ENCODE measurements at places on chromosomes 6 and 20. TPM values are rescaled to one million over a fixed set of nuclear protein-coding genes. Genes with fewer than 3 reads are reported as not detected.

DNA sequence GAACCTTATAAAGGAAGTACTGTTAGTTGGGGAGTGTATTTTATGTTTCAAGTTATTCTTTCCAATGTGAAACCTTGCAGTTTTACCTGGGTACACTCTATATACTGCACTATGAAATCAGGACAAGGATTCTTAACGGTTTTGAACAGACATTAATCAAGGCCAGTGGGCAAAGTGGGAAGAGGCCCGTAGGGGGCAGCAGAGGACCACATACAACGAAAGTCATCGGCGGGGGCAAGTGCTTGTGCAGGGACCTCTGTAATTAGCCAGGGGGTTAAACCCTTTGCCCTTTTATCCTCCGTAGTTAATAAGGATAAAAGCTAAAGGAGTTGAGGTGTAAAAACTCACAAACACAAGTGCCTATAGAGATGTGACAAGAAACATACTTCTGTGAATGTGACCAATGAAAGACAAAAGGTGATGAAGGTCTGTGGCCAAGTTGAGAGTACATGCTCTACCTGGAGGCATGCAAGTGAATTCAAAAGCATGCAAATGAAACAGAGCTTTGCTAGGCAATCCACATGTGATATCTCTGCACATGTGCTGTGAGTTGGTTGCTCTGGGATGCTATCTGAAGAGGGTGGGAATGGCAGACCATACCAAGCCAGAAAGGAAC is 392.7 kb upstream of the MAN1A1 start:
- peak; percentile 54 for DNase-seq

DNA sequence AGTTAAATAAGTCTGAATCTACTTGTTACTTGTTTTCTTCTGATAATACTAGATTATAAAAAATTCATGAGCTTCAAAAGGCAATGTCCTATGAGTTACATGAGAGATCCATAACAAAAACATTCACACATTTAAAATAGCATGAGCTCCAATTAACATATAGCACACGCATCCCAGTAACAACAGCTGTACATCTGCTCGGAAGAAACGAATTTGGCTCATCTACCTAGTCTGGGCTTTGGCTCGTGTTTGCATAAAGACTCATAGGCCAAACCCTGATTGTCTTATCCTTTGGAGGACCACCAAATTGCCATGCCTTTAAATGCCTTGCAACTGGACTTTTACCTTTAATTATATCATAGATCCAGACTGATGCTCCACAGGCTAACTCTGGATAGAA is 259.7 kb upstream of the CHD6 start:
- DNase-seq, result no peak

The C6orf62 gene
- total RNA-seq, result 67.0 TPM

DNA sequence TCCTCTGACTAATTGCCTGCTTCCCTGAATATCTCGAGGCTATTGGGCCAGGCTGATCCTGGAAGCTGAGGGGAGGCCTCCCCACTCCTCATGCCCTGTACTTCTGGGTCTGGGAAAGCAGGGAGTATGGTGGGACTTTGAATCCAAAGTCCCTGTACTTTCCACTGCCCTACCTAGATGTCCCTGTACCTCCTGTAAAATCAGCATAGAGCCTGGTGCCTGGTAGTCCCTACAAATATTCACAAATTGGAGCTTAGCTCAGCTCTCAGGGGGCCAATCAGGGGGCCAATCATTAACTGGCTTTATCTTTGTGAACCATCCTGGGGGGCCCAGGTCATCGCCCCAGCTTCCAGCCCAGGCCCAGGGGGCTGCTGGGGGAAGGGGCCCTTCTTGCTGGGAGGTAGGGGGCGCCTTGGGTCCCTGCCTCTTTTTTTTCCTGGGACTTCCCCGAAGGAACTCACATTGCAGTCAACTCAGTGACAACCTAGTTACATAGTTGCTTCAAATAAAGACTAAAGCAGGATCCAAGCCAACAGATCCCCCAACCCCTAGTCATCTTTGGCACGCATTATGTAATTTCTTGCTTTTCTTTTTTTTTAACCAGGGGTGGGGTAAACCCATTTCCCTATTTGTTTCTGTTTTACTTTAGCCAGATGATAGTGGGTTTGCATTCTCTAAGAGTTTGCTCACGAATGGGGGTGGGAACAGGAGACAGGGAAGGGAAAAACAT is 6.9 kb upstream of the VEGFA start:
- DNase-seq, result no peak

DNA sequence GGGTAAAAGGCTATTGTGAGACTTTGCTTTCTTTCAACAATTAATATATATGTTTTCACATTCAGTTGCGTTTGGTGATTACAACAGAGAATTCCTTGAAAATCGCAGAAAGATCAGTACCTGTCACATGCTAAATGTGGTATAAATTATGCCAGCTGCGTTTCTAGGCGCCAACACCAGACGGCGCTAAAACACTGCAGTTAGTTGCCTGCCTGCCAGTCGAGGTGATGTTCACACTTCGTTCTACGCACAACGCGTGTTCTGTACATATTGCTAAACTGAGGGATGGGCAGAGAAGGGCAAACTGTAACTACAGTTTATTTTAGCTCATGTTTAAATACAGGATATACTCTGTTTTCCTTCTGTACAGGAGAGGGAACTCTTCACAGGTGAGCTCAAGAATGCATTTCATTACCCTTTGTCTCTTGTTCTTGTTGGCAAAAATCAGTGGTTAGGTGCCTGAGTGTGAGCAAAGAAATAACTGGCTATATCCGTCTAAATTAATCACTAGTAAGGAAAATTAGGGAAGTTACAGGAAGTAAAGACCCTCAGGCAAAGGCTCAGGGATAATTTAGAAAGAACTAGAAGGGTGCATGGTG is 100.1 kb upstream of the RGS17 start:
- DNase-seq, result peak; percentile 28

DNA sequence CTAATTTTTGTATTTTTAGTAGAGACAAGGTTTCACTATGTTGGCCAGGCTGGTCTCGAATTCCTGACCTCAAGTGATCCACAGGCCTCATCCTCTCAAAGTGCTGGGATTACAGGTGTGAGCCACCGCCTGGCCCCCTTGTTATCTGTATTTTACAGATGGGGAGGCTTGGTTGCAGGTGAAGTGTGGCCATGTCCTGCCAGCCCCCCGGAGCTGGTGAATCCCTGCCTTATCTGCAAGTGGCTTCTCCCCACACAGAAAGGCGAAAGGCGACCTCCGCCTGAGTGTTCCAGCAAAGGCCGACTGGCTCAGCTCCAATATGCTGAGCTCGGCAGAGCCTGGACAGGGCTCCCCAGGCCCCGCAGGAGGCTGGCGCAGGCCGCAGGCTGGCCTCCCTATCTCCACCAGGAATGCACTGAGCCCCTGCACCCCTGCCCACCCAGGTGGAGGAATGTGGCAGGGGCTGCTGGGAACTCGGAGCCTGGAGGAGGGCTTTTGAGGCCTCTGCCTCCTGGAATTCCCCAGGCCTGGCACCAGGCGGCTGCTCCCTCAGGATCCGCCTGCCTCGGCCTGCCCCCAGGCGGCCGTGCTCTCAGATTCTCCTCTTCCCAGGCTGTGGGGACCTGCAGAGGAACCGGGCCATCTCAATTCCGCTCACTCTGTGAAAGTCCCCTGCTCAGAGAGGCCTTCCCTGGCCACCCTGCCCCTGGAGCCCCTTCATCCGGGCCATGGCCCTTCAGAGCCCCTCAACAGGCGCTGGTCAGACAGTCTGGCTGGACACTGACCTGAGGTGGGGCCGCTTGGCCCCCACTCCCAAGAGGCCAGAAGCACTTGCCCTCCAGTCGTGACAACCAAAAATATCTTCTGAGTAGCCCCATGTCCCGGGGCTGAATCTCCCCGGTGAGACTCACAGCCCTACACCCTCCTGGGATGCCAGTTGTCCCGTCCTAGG is 9.3 kb upstream of the LAMA5 start:
- peak; percentile 68 for DNase-seq

The SLC22A2 gene
- not detected for total RNA-seq

GRCh38 chr6:45648262-45648620 is 270.5 kb upstream of the SUPT3H start:
- no peak for DNase-seq

DNA sequence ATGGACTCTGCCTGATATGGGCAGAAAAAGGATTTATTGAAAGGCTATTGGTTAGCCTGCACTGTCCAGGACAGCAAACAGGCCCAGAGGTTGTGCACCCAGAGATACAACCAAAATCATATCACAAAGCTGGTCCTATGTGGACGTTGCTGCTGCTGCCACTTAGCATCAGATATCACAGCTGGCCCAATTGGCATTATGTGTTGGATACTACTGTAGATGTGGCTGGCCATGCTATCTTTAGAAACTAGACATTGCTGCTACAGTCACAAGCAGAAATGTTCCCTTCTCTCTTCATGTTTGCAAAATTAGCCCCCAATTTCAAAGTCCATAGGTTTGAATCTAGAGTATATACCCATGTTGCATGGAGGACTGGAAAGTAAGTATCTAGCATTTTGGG is 42.2 kb upstream of the CEP85L start:
- no peak for DNase-seq

GRCh38 chr6:117495869-117496268 is 13.4 kb downstream of the DCBLD1 start:
- no peak for DNase-seq

DNA sequence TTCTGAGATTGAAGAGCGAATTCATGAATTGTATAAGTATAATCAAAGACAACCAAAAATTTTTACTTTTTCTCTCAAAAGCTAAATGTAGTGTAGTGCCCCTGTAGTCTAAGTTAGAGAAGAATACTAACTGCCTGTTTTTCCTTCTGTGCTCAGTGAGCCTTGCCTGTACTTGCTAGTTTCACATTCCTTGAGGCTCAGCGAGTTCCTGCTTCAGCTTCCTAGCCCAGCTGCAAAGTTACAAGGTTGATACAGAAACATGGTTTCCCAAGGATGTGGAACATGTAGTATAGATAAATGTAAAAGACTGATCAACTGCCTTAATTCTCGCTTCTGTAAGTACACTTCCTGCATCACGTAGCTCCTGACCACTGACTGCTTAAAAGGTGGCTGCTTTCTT is 33.1 kb upstream of the SEC63 start:
- no peak for DNase-seq

- DNase-seq, result no peak
Measured at GRCh38 chr6:157494132-157494710, 113.2 kb downstream of the ZDHHC14 start.

GRCh38 chr6:137811121-137811915 is 55.7 kb upstream of the TNFAIP3 start:
- peak; percentile 61 for DNase-seq

DNA sequence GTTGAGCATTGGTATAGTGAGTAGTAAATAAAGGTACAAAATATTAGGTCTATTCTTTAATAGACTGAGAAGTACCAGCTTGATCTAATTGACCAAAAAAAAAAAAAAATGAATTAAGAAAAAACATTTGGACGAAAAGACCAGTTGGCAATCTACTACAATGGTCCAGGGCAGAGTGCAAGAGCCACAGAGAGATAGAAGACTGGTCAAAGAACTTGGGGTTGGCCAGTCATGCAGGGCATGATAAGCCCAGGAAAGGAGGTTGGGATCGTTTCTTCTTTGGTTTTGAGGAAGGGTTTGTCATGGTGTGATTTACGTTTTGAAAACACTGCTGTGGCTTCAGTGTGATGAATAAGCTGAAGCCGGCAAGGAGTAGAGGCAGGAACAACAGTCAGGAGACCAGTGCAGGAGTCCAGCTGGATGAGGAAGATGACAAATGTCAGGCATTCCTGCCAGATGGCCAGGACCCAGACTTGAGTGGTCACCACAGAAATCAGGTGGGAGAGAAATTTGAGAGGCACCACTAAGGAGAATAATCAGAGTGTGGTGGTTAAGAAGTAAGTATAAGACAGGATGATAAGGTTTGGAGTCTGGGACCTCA is 14.0 kb downstream of the SMLR1 start:
- no peak for DNase-seq

The NNAT gene
- 2.8 TPM for total RNA-seq

The TBXT gene
- not detected for total RNA-seq

DNA sequence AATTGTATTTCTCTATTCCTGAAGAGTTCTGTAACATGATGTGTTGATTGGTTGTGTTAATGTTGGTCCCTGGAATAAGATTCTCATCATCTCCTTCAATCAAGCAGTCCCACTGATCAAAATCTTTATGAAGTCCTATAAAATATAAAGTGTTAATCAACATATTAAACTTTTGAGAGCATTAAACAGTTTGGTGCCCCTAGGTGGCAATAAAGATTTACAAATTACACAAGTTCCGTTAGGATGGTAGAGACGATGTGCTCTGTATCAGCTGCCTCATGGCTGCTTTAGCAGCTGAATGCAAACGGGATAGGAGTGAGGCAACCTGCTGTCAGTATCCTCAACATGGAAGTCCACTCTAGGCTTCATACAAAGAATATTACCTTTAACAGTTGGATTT is 16.9 kb downstream of the TDRD6 start:
- DNase-seq, result no peak

DNA sequence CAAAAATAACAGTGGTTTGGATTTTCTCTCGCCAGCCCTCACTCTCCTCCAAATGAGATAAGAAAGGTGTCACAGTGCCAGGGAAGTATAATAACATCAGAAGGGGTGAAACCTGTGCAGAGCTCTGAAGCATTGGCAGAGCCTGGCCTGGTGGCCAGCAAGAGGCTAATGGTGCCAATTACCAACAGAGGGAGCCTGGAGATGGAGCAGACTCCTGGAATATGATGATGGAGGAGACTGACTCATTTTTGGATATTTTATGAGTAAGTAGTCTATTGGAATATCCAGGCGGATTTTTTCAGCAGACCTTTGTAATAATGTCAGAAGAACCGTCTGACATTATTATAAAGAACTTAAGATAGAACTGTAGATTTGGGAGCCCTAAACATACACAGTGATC is 442.6 kb upstream of the MARCKS start:
- peak; percentile 35 for DNase-seq

The DPPA5 gene
- total RNA-seq, result not detected

GRCh38 chr20:2519115-2519809 is 10.5 kb upstream of the ZNF343 start:
- DNase-seq, result no peak

DNA sequence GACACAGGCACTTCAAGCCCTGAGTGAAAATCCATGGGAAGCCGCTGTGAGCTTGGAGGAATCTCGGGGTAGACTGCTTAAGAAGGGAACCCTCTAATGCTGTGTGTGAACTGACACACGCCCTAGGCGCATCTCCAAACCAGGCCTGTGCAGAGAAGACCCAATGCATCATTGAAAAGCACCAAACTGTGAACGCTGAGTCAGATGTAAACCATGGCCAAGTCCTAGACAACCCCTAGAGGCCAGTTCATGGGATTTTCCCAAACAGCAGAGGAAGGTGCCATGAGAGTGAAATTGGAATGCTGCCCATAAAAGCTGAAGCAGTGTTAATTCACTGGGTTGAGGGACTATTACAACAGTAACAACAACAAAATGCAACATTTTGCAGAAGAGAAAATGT is 296.5 kb downstream of the SMOC2 start:
- no peak for DNase-seq

DNA sequence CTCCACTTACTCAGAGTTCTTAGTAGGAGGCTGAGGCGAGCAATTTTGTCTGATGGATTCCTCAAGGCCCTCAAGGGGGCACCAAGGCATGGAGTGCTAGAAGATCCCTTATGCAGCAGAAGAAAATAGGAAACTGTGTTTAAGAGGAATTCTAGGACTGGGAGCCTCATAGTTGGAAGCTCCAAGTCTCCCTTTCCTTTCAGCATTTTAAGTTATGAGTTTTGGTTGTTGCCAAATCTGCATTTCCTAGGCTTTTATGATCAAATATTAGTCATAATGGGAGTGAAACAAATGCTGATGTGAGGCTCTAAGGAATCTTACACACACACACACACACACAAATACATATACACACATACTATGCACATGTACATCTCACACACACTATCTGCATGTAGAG is 714.0 kb downstream of the UTRN start:
- no peak for DNase-seq

The LINC00237 gene
- total RNA-seq, result not detected

- no peak for DNase-seq
Measured at GRCh38 chr6:44152109-44152461, 6.5 kb upstream of the CAPN11 start.
